Chondrocyte (in vitro differentiated cells): ENCODE measurements at places on chromosomes 3 and 15. TPM values are rescaled to one million over a fixed set of nuclear protein-coding genes. Genes with fewer than 3 reads are reported as not detected.

GRCh38 chr3:48065035-48065434 lies 48.8 kb upstream of the MAP4 start:
- DNase-seq, result no peak

- no peak for DNase-seq
These were observed 181.2 kb downstream of the NECTIN3 start for GRCh38 chr3:111252779-111253178.

GRCh38 chr3:54034971-54035370 lies 87.4 kb upstream of the CACNA2D3 start:
- no peak for DNase-seq

DNA sequence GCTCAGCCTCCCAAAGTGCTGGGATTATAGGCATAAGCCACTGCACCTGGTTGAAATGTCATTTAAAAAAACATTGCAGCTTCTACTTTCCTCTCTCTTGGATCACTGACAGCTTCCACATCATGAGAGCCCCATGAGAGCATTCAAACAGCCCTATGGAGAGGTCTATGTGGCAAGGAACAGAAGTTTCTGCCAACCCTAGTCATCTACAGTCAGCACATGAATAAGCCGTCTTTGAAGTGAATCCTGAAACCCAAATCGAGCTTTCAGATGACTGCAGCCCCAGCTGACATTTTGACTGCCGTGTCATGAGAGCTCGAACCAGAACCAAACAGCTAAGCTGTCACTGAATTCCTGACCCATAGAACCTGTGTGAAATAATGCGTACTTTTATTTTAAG lies 39.8 kb downstream of the CD200R1L start:
- no peak for DNase-seq

GRCh38 chr15:38991126-38991525 lies 426.5 kb upstream of the RASGRP1 start:
- no peak for DNase-seq

- DNase-seq, result no peak
These were observed 181.2 kb upstream of the TTC14 start for GRCh38 chr3:180420804-180421203.

DNA sequence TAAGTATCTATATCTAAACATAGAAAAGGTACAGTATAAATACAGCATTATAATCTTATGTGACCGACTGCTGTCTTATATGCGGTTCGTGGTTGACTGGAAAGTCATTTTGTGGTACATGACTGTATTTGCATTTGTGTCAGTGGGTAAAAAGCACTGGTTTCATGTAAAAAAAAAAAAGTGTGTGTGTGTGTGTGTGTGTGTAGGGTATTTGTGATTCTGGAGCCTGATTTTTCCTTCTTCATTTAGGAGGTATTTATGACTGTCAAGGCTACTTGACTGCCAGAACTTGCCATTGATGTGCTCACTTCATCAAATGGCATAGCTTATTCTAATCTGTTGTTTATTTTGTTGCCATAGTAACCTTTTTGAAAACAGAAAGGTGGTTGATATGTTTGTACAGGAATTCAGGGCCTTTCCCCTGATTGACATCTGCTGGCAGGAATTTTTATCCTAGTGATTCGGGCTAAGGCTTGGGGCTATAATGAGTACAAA lies 63.2 kb downstream of the AKAP13 start:
- DNase-seq, result no peak

- no peak for DNase-seq
These were observed 89.9 kb upstream of the TSPAN3 start for GRCh38 chr15:77160562-77161478.

DNA sequence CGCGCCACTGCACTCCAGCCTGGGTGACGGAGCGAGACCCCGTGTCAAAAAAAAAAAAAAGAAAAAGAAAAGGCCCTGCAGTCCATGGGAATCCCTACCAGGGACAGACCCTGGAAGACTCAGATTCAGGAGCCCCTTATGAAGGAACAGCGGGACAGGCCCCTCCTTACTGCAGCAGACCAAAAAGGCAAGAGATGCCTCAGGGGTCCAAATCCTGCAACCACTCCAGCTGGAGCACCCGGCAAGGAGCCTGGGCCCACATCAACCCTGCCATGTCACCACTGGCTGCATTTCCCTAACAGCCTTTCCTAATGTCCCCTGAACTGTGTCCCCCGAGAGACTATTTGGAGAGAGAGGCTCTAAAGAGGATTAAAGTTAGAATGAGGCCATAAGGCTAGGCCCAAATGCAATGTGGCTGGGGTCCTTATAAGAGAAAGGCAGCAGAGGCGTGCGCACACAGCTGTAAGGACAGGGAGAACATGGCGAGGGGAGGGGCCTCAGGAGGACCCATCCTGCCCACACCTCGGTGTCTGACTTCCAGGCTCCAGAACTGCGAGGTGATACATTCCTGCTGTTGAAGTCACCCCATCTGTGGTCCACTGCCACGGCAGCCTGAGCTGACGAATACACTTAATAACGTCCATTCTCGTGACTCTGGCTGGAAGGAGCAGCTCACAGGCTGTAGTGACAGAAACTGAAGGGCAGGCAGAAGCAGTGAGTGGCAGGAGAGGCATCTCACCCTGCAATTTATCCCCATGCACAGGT lies 78.1 kb downstream of the ATP10A start:
- no peak for DNase-seq

DNA sequence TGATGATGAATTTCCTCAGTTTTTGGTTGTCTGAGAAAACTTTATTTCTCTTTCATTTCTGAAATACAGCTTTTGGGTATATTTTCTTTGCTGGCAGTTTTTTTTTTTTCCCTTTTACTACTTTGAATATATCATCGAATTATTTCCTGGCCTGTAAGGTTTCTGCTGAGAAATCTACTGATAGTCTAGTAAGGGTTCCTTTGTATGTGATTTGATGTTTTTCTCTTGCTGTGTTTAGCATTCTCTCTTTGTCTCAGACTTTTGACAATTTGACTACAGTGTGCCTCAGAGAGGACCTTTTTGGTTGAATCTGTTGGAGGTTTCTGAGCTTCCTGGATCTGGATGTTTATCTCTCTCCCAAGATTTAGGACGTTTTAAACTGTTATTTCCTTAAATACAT lies 336.0 kb downstream of the CACNA2D3 start:
- DNase-seq, result no peak

The ALDH1L1 gene
- total RNA-seq, result 0.51 to 1.9 TPM (median 0.60 TPM) in 3 replicates

The EIF2A gene
- total RNA-seq, result 48.4 to 73.0 TPM (median 52.4 TPM) in 3 replicates

The HDC gene
- not detected in 3 replicates for total RNA-seq

The ATP1B3 gene
- 143 to 165 TPM (median 161 TPM) in 3 replicates for total RNA-seq

The APOD gene
- total RNA-seq, result 2.1 to 26.1 TPM (median 2.9 TPM) in 3 replicates
